ENCODE measurements at places on chromosomes 6 and 20.
A peak's percentile ranks its signal among the peaks of the same experiment; 100 is the strongest.

- no peak for DNase-seq
Measured at GRCh38 chr6:169575365-169575764, 126.5 kb downstream of the WDR27 start.

GRCh38 chr6:147347882-147348575 is 143.8 kb downstream of the STXBP5 start:
- DNase-seq, result no peak

- peak; percentile 64 for DNase-seq
Measured at GRCh38 chr6:14144678-14145113, 27.1 kb downstream of the CD83 start.

GRCh38 chr20:41560970-41561369 is 57.2 kb downstream of the CHD6 start:
- no peak for DNase-seq

GRCh38 chr6:10237298-10238038 is 177.4 kb downstream of the TFAP2A start:
- DNase-seq, result no peak

GRCh38 chr20:52261792-52262191 is 70.2 kb upstream of the ZFP64 start:
- no peak for DNase-seq
